Tibial nerve (tissue), 4 donors: ENCODE measurements at places on chromosomes 3 and 15.

GRCh38 chr3:98460220-98460619, 2.8 kb upstream of the OR5K1 start:
- no peak for DNase-seq

- no peak for DNase-seq
Measured at GRCh38 chr15:99618941-99619411, 53.2 kb downstream of the MEF2A start.

GRCh38 chr3:101720851-101721840, 3.3 kb upstream of the CEP97 start:
- DNase-seq = no peak

GRCh38 chr3:98731720-98732285, 31.3 kb upstream of the ST3GAL6 start:
- no peak for DNase-seq

- DNase-seq = no peak
Measured at GRCh38 chr3:156189927-156190326, 69.5 kb downstream of the KCNAB1 start.

- DNase-seq = no peak
Measured at GRCh38 chr3:50255251-50255615, 13.7 kb upstream of the SEMA3B start.

- no peak for DNase-seq
Measured at GRCh38 chr3:4664412-4664811, 171.3 kb downstream of the ITPR1 start.

GRCh38 chr3:4332991-4333390, 29.8 kb downstream of the SETMAR start:
- DNase-seq = no peak

GRCh38 chr3:116048991-116049390, 396.3 kb downstream of the LSAMP start:
- no peak for DNase-seq

DNA sequence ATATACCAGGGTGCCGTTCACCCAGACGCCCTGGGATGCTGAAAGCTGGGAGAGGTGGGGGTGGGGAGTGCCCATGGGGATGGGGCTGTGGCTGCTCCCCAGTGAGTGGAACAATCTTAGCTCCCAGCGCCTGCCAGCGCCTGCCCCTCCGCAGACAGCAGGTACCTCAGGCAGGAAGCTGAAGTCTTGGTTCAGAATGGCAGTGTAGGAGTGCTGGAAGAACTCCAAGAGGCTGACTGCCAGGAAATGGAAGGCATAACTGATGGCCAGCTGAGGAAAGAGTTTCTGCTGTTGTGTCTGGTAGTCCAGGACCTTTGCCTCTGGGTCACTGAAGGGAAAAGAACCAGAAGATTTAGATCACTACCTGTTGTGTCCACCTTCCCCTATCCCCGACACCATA, 8.4 kb downstream of the ACOX2 start:
- no peak for DNase-seq

DNA sequence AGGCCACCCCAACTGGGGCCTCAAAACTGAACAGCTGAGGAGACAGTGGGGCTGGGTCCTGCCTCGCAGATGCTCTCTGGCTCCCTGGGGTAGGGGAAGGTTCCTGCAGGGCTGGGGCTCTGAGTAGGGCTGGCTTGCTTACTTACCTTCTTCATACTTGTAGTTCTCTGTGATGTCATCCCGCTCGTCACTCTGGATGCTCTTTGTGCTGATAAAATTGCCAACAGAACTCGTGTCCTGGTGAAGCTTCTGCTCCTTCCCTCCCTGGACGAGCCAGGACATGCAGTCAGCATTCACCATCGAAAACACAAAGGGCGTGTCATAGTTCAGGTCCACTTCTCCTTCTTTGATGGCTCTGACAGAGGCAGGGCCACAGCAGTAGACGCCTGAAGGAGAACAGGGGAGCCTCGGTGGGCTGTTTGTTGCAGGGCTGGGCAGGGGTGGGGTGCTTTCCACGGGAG, 17.9 kb upstream of the EPB42 start:
- DNase-seq = no peak

- no peak for DNase-seq
Measured at GRCh38 chr15:26838742-26839460, 28.0 kb upstream of the GABRA5 start.

DNA sequence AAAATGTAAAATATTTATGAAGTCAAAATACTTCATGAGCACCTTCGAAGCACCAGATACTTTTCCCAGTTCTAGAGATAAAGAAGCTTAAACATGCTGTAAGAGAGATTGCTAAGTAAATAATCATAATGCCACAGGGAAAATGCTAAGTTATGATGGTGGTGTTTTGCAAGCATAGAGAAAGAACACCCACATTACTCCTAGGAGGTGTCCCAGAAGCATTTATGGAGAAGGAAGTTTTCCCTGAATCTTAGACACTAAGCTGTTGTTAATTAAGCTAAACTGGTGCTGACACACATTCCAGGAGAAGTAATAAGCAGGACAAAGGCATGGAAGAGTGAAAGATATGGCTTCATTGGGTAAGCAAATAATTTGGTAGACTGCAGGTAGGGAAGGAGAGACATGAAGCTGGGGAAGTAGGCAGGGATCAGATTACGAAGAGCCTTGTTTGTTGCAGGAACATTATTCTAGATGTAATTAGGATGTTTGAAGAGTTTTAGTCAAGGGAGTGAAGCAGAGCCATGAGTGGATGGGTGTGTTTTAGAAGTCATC, 40.4 kb upstream of the CHMP2B start:
- no peak for DNase-seq

GRCh38 chr15:35130245-35130644, 45.1 kb upstream of the NANOGP8 start:
- DNase-seq = no peak

GRCh38 chr3:176581589-176581988, 615.7 kb downstream of the TBL1XR1 start:
- no peak for DNase-seq

DNA sequence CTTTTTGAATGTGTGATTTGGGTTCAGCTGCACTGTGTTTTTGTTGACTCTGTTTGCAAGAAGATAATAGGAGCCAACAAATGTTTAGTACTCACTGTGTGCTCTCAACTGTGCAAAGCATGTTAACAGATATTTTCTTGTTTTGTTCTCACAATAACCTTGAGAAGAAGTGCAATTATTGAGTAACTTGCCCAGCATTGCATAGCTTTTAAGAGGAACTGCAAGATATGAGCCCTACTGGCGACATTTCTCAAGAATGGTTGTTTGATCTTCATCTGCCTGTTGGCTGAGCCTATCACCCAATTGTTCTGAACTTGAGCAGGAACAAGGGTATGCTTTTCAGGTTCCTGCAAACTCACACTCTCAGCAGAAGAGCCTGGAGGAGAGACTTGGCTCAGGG, 43.4 kb upstream of the AGBL1 start:
- no peak for DNase-seq

GRCh38 chr3:48852151-48852550, 4.5 kb upstream of the PRKAR2A start:
- no peak for DNase-seq

DNA sequence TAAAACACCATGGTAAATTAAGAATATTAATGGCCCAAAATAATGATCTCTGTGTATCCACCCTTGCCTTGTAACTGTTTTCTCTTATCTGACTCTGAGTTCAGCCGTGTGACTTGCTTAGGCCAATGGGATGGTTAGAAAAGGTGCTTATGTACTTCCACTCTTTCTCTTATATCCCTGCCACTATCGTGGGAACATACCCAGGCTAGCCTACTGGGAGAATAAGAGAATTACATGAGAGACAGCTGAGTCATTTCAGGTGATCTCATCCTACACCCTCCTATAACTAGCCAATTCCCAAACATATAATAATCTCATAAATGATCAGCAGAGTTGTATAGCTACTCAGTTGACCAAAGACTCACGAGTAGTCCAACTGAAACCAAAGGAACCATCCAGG, 98.3 kb upstream of the ABI3BP start:
- no peak for DNase-seq

DNA sequence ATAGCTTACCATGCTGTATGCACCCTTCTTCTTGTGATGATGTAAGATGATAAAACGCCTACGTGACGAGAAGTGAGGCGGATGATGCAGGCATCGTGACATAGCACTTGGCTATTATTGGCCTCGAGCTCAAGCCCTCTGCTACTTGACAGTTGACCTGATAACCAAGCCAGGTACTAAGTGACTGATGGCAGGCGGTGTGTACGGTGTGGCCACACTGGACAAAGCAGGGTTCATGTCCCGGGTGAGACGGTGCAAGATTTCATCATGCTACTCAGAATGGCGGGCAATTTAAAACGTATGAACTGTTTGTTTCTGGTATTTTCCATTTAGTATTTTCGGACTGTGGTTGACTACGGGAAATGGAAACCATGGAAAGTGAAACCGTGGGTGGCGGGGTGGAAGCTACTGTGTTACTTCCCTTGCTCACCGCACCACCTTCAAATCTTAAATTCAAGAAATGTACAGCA, 57.7 kb downstream of the SLC12A8 start:
- DNase-seq = no peak

GRCh38 chr3:11717301-11717700, 73.6 kb upstream of the VGLL4 start:
- no peak for DNase-seq

DNA sequence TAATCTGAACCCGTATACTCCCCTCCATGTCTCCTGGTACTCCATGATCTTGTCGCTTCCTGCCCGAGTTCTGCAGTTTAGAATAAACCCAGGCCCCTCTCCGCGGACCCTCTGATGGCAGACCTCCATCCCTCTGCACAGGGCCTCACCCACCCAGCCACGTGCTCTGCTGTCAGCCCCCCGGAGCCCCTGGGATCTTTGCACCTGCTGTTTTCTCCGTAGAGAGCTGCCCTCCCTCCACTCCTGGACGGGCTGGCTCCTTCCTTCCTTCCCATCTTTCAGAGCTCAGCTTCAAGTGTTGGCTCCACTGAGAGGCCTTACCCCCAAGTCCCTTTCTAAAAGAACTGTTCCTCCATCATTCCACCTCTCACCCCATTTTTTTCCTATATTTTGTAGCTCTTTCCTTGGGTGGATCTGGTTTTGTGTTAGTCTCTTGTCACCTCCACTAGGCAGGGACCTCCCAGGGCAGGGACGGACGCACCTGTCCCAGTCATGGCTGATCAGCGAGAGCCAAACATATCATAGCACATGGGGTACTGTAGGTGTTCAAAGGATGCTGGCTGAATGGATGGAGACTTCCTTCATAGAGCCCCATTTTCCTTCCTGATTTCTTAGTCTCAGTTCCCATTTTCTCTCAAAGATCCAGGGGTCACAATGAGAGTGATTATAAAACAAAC, 106.6 kb downstream of the VGLL4 start:
- DNase-seq = no peak
